ENCODE measurements at places on chromosomes 2 and 18.

DNA sequence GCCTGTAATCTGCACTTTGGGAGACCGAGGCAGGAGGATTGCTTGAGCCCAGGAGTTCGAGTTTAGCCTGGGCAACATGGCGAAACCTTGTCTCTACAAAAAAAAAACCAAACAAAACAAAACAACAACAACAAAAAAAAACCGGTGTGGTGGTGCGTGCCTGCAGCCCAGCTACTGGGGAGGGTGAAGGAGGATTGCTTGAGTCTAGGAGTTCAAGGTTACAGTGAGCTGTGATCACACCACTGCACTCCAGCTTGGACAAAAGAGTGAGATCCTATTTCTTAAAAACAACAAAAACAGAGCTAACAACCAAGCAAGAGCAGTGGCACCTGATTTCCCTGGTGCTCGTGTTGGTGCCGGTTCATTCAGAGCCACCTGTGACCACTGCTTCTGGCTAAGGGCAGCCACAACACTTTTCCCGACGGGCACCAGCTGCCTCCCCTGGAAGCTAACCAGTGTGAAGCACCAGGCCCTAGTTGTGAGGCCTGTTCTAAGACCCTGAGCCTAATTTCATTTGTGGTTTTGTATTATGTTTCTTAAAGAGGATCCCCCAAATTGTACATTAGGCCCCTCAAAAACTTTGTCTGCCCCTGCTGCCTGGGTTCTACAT is 1.3 kb downstream of the AOX1 start:
- no peak for DNase-seq

DNA sequence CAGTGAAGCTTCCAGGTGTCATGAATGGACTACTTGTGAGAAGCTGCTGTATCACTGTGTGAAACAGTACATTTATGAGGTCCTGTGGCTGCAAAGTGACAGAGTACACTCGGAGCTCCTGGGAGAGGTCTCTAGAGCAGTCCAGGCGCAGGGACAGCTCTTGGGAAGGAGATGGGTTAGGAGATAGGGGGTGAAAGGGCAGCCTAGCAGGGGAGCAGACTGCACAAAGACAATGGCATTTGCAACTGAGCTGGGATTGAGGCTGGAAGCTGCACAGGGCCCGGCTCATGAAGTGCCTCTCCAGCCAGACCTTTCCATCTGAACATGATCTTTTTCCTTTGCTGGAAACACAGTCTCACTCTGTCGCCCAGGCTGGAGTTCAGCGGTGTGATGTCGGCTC is 83.6 kb downstream of the RHOB start:
- no peak for DNase-seq

DNA sequence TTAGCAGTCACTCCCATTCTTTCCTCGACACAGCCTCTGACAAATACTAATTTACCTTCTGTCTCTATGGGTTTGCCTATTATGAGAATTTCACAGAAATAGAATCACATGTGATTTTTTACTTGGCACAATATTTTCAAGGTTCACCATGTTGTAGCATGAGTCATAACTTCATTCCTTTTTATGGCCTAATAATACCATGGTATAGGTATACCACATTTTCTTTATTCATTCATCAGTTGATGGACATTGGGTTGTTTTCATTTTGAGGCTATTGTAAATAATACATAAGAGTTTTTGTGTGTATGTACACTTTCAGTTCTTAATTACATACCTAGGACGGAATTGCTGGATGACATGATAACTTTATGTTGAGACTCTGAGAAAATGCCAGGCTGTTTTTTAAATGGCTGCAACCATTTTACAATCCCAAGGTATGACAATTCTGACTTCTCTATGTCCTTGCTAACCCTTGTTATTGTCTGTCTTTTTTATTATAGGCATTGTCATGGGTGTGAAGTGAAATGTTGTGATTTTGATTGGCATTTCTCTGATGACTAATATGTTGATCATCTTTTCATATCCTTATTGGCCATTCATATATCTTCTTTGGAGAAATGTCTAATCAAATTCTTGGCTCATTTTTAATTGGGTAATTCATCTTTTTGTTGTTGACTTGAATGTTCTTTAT is 87.9 kb downstream of the IRS1 start:
- no peak for DNase-seq

- no peak for DNase-seq
Observed at GRCh38 chr2:190668892-190669291, 20.0 kb downstream of the NAB1 start.

GRCh38 chr2:45439788-45440773 is 171.0 kb downstream of the SRBD1 start:
- no peak for DNase-seq

GRCh38 chr18:44601447-44601846 is 79.2 kb upstream of the SETBP1 start:
- DNase-seq: no peak

GRCh38 chr2:135951041-135951583 is 34.3 kb downstream of the DARS1 start:
- DNase-seq: no peak

DNA sequence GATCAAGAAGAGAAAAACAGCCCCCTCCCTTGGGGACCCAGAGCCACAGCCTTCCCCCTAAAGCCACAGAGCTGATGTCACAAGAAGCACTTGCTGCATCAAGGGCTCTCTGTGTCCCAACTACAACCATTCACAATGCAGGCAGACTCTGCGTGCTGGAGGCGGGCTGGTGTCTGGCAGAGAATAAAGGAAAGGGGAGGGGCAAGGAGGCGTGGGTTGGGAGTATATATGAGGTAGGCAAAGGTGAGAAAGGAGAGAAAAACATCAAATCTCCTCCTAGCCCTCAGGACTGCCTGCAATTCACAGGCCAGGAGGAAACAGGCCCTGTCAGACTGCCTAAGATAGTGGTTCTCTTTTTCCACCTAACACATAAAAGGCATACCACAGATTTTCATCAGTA is 48.8 kb upstream of the IHH start:
- peak; percentile 7 for DNase-seq

DNA sequence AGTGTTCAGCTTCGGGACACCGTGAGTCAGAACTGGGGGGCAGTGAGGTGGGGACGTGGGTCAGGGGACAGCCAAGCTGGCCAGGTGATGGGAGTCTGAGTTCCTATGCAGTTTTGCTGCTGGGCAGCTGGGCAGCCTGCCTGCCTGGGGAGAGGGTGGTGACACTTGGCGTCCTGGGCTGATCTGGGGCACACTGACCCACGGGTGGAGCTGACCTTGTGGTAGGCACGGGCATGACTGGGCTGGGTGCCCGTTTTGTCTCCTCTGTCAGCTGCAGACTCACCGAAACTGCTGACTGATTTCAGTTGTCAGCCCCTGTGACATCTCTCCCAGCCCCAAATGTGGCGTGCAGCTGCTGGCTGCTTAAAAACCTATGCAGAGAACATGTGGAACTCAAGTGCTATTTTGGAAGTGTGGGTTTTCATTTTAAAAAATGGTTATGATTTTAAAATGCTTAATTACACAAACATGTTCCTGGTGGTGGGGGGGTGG is 32.6 kb upstream of the E2F6 start:
- DNase-seq: peak; percentile 74

- DNase-seq: no peak
Observed at GRCh38 chr2:168583064-168583709, 127.1 kb downstream of the CERS6 start.

- DNase-seq: no peak
Observed at GRCh38 chr2:36553683-36554082, 44.3 kb downstream of the FEZ2 start.

GRCh38 chr2:205574001-205574400 is 108.3 kb upstream of the NRP2 start:
- DNase-seq: no peak

DNA sequence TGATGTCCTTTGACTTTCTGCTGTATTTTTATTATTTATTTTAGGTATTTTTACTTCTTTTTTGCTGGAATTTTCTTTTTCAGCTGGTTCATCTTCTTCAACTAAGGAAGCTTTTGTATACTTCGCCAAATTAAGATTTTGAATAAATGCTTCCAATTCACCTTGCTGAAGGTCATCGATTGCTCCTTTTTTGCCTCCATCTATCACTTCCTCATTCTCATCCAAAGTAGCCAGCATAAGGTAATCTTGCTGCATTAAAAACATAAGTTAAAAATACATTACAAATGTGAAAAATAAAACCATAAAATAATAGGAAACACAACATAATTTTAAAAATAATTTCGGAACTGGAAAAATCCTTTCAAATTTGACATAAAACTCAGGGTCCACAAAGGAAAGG is 2.6 kb downstream of the CEBPZ start:
- DNase-seq: no peak

- no peak for DNase-seq
Observed at GRCh38 chr18:12013186-12013916, 32.0 kb downstream of the IMPA2 start.

DNA sequence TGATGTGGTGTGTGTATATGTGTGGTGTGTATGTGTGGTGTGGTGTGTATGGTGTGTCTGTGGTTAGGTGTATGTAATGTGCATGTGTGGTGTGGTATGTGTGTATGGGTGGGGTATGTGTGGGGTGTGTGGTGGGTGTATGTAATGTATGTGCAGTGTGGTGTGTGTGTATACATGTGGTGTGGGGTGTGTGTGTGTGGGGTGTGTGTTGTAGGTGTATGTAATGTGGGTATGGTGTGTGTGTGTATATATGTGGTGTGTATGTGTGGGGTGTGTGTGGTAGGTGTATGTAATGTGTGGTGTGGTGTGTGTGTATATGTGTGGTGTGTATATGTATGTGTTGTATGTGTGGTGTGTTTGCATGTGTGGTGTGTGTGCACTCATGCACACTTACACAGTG is 84.8 kb upstream of the ID2 start:
- no peak for DNase-seq

DNA sequence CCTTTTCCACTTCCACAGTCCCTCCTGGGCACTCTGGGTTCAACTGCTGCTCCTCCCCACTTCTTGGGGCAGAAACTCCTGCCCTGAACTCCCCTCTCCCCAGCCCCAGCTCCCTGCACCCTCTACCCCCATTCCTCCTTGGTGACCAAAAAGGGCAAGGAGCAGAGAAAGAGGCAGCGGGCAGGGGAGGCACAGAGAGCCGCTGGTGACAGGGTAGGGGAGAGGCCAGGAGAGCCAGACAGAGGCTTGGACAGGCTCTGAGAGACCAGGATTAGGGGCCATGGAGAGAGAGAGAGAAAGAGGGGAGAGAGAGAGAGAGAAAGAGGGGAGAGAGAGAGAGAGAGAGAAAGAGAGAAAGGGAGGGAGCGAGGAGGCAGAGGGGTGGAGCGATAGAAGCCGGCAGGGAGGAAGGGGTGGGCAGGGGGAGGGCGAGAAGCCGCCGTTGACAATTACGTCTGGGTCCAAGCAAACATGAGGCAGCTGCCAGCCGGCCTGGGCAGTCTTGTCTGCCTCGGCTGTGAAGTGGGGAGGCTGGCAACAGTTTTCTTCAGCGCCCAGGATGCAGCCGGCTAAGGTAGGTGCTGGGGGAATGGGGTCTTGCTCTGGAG is at the start of gene KCNIP3:
TSS of gene KCNIP3 (plus strand) at position 468 of the 608 bp plus-strand sequence. CDS start at position 560, 92 bp downstream.
- DNase-seq: peak; percentile 20

- DNase-seq: no peak
Observed at GRCh38 chr2:207132019-207132418, 33.7 kb downstream of the KLF7 start.

GRCh38 chr18:45103319-45104048 is 422.8 kb downstream of the SETBP1 start:
- no peak for DNase-seq

DNA sequence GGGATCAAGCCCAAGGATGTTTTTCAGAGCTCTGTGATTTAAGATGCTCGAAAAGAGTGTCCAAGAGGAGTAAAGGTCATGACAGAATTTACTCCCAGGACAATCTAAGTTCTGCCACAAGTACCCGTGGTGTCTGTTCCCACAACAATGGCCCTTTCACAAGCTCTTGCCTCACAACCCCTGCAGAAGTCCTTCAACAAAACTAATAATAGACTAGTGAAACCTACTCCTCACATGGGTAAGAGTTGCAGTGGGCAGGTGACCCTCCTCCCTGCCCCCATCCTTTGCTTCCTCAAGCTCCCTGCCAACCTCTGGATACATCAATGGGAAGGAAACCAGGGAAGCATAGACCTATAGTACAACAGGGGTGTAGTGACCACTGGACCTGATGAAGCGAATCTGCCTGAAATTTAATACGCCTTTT is 34.9 kb downstream of the PTCD3 start:
- no peak for DNase-seq

DNA sequence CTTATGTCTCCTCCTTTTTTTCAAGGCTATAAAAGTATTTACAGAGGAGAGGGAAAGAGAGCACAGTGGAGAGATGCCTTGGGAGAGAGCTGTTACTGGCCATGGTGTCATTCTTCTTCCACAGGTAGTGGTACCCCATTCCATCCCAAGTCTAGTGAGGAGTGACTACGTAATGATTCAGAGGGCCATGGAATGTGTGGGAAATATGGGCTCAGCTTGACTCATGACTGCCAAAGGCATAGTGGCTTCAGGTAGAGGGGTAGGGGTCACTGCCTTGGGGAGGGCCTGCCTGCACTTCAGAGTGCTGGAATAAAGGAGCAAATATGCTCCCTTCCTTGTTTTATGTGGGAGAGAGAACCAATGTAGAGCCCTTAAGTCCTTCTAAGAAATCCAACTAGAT is 620.6 kb downstream of the IRS1 start:
- no peak for DNase-seq

DNA sequence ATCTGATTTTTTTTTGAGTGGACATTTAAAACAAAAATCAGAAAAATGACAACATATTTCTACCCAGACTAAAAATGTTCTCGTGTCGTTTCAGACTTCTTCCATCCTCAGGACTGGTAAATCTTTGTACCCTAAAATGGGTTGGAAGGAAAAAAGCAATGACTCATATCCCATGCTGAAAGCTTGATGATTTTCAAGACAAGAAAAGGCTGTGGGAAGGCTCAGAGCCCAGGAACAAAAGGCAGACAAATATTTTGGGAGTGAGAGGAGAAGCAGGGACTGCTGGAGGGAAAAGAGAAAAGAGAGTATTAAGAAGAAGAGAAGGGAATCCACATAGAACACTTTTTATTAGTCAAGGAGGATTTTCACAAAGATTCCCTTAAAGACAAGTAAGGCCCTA is 77.1 kb upstream of the CTAGE1 start:
- DNase-seq: no peak

- DNase-seq: no peak
Observed at GRCh38 chr2:15348636-15349035, 212.5 kb downstream of the NBAS start.

DNA sequence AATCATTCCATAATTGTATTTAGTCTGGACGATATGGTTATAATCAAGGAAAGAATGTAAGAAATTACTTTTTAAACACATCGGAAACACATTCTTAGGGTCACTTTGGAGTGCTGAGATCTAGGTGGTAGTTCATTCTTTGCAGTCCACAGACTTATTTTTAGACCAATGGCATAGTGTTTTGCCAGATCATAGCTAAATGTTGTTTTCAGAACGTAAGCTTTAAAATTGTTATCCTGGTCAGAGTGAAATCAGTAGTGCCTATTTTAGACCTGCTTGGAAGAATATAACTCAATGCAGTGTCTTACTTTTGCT is 4.3 kb downstream of the MYL12A start:
- no peak for DNase-seq

GRCh38 chr2:26001743-26002351 is 19.6 kb upstream of the KIF3C start:
- DNase-seq: peak; percentile 81

Measured in substantia nigra (tissue), 51 donors.